ENCODE measurements at places on chromosomes 7 and 10.

DNA sequence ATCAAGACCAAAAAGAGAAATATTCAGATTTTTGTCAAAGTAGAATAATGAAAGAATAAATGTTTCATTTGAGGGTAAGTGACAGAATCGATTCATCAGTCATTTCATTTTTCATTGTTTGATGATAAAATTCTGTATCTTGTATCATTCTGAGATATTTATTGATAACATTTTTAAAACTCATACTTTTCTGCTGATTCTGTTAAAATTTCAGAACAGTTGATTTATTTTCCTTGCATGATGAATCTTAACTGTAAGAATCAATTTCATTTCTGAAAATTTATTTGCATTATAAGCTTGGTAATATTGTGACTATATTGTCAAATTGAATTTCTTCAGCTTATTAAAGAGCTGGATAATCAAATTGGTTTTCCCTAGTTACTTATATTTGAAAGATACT, 13.9 kb downstream of the PHYHIPL start:
- DNase-seq: no peak

DNA sequence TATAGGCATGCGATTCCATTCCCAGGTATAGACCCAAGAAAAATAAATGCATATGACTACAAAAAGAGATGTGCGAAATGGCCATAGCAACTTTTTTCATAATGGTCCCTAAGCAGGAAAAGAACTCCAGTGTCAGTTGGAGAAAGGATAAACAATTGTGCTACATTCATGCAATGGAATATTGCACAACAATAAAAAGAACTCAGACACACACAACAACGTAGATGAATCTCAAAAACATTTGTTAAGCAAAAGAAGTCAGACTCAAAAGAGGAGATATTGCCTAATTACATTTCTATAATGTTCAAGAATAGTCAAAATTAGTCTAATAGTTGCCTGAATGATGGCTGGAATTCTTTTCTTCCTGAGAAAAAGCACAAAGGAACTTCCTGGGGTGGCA, 141.1 kb upstream of the GLI3 start:
- no peak for DNase-seq

DNA sequence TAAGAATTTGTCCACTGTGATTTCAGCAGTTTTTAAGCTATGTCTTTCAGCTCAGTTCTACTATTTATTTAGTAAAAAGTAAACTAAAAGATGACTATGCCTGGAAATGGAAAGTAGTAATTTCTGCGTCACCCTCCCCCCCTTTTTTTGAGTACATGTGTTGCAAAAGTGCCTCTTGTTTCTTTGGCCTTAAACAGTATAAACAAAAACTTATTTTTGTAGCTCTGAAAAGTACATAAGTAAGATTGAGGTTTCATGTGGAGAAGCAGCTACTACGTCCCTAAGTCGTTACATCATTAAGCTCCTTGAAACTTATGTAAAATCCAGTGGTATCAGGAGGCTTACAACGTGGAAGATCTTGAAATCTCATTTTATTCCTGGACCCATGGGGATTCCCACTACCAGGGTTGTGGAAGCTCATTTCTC, 46.3 kb upstream of the HBP1 start:
- DNase-seq: no peak

- peak; percentile 46 for DNase-seq
Observed at GRCh38 chr7:50306494-50307367, 2.2 kb downstream of the IKZF1 start.

- no peak for DNase-seq
Observed at GRCh38 chr7:55224810-55225209, 140.3 kb upstream of the LANCL2 start.

Measured in DND-41 (cell line).